PC-3 (cell line): ENCODE measurements at places on chromosomes 12 and 14. TPM values are rescaled to one million over a fixed set of nuclear protein-coding genes. Genes with fewer than 3 reads are reported as not detected.

DNA sequence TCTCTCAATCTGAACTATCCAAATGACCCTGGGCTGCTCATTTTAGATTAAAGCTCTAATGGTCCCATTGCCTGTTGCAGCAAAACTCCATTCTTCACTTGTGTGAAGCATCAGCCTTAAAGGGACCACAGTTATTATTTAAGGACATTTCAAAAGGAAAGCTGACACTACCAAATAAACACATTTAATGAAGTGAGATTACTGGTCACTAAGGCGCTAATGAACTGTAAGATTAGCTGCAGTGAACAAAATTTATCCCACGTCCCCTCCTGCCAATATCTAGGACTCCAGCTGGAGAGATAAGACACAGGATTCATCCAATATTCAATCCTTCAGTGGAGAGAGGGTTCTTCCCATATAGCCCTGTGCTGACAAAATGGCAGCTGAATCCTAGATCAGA lies 1029.2 kb upstream of the SEL1L start:
- no peaks in the 10 kb centered on the region for H3K27me3 ChIP-seq
- H3K27ac ChIP-seq = no peak overlapping the region
- no peaks in the 10 kb centered on the region for H3K36me3 ChIP-seq
- no peak for DNase-seq
- H3K4me1 ChIP-seq = no peaks in the 10 kb centered on the region

- H3K36me3 ChIP-seq = no peaks in the 10 kb centered on the region
- DNase-seq = no peak
- H3K4me3 ChIP-seq = no peak overlapping the region
- peaks cover 18% of the 10 kb centered on the region; the same call in 1 of the 2 replicates for H3K27me3 ChIP-seq
- H3K27ac ChIP-seq = no peak overlapping the region
- no peaks in the 10 kb centered on the region for H3K4me1 ChIP-seq
Measured at GRCh38 chr12:128627659-128628058, 196.1 kb downstream of the SLC15A4 start.

- H3K4me3 ChIP-seq = no peak overlapping the region
- no peaks in the 10 kb centered on the region for H3K36me3 ChIP-seq
Measured at GRCh38 chr12:75908961-75909605, 122.5 kb downstream of the PHLDA1 start.

DNA sequence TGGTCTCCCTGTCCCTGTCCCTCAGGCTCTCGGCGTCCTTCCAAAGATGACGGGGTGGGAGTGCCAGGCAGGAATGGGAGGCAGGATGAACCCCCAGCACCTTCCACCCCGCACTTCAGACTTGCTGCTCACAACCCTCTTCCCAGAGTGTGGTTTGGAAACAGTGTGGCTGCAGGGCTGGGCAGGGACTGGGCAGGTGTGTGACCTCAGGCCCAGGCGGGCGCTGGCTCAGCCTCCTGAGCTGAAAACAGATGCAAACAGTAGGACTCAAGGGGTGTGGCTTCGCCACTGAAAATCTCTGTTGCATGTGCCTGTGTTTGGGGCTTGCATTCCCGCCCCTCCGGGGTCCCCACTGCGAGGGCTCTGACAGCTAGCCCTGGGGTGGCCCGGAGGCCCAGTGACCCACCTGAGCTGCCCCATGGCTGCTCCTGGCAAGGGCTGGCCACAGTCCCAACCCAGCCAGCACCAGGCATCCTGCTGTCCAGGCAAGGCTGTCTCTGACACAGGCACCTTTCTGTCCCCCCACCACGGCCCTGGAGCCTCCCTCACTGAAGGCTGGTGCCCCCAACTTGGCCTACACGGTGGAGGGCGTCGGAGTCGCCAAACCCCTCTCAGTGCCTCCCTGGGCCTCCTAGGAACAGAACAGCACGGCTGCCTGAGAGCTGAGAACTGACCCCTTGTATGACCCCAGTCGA lies 46.1 kb downstream of the BEGAIN start:
- peaks cover 5% of the 10 kb centered on the region for H3K4me1 ChIP-seq
- H3K27me3 ChIP-seq = no peaks in the 10 kb centered on the region
- no peak overlapping the region for H3K27ac ChIP-seq
- no peak for DNase-seq

ATL1 gene
- total RNA-seq = 0.63 and 1.3 TPM in 2 replicates

GRCh38 chr14:60679566-60680258 lies 30.4 kb upstream of the SIX1 start:
- no peaks in the 10 kb centered on the region for H3K27me3 ChIP-seq
- no peaks in the 10 kb centered on the region for H3K36me3 ChIP-seq
- no peak overlapping the region for H3K27ac ChIP-seq

DNA sequence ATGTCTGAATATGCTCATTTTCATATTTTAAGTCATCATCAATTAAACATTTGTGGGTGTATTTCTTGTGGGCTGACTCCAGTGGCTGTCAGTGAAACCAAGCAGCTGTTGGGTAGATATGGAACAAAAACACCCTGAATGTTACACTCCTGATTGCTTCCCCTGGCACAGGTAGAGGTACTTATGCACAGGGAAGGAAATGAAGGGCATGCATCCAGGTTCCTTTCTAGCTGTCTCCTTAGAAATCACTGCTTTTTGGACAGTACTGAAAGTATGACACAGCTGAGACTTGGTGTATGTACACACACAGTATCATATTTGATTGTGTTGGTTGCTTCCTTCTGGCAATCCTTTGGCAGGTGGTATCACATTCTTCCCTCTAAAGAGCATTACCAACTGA lies 1006.7 kb downstream of the DIO2 start:
- no peak overlapping the region for H3K4me3 ChIP-seq
- H3K4me1 ChIP-seq = no peaks in the 10 kb centered on the region
- H3K36me3 ChIP-seq = no peaks in the 10 kb centered on the region
- no peak for DNase-seq

PAPLN gene
- 0.35 and 0.40 TPM in 2 replicates for total RNA-seq

SETD1B gene
- total RNA-seq = 7.5 and 13.0 TPM in 2 replicates

DNA sequence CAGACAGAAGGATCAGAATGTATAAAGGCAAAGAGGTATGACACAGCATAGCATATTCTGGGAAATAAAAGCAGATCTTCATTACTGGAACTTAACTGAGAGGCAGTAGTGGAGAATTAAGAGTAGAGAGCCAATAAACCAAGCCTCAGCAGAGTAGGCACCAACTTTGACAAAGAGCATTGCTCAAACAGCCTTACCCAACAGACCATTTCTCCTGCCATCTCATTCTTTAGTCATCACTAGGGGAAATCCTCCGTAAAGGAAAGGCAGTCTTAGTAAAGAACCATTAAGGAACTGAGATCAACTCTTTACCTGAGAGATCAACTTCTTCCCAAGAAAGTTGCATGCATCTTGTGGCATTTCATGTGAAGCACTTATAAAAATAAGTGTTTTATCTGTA lies 36.6 kb downstream of the SENP1 start:
- H3K4me3 ChIP-seq = no peak overlapping the region
- peak; percentile 35 for DNase-seq
- H3K36me3 ChIP-seq = peaks cover 41% of the 10 kb centered on the region
- no peak overlapping the region for H3K27ac ChIP-seq
- H3K27me3 ChIP-seq = no peaks in the 10 kb centered on the region

- no peak overlapping the region for H3K4me3 ChIP-seq
- H3K4me1 ChIP-seq = no peaks in the 10 kb centered on the region
- no peaks in the 10 kb centered on the region for H3K36me3 ChIP-seq
- DNase-seq = no peak
- H3K27ac ChIP-seq = no peak overlapping the region
Measured at GRCh38 chr14:83467811-83468210, 1934.2 kb upstream of the SEL1L start.

DNA sequence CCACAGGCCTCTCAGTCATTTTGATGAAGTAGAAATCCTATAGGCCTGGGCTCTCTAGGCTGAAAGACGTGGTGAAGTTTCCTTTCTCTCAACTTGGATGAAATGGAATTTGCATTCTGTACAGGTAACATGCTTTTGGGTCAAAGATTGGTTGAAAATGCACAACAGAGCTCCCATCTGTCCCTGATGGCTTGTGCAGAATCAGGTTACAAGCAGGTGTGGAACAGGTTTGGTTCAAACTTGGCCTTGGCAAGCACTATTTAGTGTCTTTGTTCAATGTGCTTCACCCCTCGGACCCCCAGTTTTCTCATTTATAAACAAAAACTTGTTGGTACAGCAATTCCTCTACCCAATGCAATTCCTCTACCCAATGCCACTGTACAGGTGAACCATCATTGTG lies 1493.0 kb downstream of the AACS start:
- H3K36me3 ChIP-seq = no peaks in the 10 kb centered on the region
- H3K27ac ChIP-seq = no peak overlapping the region
- H3K4me3 ChIP-seq = no peak overlapping the region

- H3K27ac ChIP-seq = no peak overlapping the region
- H3K4me3 ChIP-seq = no peak overlapping the region
- no peak for DNase-seq
- H3K27me3 ChIP-seq = no peaks in the 10 kb centered on the region
- no peaks in the 10 kb centered on the region; the same call in 1 of the 2 replicates for H3K36me3 ChIP-seq
Measured at GRCh38 chr12:109532721-109533486, 40.4 kb downstream of the MMAB start.

LIN7A gene
- not detected in 2 replicates for total RNA-seq

DNA sequence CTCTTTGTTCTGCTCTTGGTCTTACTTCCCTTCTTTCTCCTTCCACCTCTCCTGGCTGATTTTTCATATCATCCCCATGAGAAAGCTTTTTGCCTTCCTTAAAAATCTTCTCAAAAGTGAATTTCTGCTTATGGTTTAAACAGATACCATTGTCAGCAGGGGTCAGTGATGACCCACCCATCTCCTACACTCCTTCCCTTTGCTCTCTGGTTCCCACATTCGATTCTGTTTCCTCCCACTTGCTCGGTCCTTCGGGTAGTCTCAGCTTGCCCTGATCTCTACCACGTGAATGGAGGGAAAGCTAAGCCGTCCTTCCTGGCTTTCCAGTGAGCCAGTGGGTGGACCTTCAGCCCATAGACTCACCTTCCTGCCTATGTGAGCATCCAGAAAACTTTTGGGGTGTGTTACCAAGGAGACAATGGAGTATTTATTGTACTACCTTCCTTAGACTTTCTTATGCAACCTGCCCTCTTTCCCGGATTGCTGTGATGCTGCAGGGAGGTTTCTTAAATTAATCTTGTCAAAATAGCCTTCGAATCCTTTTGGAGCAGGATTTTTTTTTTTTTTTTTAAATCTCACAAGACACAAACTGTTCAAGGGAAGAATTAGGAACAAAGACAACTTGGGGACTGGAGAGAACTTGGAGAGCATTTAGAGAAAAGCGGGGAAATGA lies 306.3 kb downstream of the CACNA1C start:
- H3K4me3 ChIP-seq = no peak overlapping the region
- H3K27ac ChIP-seq = no peak overlapping the region
- no peaks in the 10 kb centered on the region for H3K4me1 ChIP-seq
- no peak for DNase-seq
- H3K27me3 ChIP-seq = peaks cover 21% of the 10 kb centered on the region
- H3K36me3 ChIP-seq = no peaks in the 10 kb centered on the region
